ENCODE measurements at places on chromosomes 7 and 10.
A peak's percentile ranks its signal among the peaks of the same experiment; 100 is the strongest.

- DNase-seq, result no peak
These were observed 4.5 kb downstream of the GRID1 start for GRCh38 chr10:86362129-86362527.

DNA sequence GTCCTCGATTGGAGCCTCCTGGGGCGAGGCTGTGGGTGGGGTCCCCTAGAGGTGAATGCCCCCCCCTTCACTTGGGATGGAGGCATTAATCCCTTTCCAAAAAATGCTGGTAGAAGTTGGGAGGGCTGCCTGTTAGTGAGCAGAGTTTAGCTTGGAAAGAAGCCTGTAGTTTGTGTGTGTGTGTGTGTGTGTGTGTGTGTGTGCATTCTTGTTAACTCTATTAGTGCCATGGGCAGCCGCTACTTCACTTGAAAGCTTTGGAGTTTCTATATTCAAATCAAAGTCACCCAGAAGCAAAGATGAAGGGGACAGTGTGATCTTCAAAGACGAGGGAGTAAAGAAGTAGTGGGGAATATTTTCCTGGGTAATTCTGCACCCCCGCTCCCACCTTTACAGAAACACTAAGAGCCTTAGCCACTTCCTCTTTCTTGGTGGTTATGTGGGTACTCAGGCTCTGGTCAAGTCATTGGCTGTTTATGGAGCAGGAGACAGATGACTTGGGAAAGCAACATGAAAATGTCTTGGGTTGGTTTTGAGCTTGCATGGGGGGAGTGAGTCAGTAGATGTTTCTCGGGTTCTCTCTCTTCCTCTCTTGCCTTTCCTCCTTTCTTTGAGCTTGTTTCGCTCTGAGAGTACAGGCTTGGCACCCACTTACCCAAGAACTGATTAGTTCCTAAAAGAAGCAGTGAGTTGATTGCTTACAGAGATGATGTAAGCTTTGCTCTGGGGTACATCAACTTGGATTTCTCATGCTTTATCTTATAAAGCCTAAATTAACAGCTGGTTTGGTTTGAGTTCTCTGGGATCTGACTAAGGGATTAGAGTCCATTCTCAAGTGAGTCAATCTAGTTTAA, 35.9 kb downstream of the TCF7L2 start:
- DNase-seq, result no peak

DNA sequence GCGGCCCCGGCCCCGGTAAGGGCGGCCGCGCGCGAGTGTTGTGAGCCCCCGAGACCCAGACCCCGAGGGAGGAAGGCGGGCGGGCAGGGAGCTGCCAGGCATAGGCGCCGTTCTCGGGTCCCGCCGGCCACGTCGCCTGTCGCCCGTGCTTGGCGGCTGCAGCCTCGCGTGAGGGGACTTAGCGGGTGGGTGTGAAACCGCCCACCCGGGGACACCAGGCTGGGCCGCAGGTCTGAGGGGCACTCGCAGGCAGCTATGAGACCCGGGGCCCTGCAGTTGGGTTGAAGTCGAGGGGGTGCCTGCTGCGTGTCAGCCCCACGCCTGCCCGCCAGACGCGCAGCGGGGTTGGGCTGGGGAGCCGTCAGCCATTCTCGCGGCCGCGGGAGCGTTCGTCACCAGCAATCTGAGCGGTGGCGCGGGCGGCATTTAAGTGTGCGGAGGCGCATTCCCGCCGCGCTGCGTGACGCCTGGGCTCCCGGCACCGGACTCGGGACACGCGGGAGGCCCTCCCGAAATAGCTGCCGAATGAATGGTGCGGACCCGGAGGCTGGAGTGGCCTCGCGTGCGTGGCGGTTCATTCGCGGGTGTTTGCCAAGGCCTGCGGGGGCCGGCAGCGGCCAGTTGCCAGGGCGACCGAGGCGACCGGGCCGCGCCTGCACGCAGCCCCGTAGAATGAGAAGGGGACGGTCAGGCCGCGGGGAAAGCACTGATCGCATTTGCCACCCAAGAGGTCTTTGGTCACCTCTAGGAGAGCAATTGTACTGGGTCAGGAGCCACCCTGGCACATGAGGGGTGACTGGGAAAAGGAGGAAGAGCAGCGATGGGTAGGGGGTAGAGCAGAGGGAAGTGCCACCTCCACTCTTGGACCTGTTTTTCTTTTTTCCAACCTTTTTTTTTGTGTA, 750 bp downstream of the ZNF398 start:
- peak; percentile 24 for DNase-seq

GRCh38 chr10:5933909-5934546, 43.3 kb downstream of the IL15RA start:
- no peak for DNase-seq

DNA sequence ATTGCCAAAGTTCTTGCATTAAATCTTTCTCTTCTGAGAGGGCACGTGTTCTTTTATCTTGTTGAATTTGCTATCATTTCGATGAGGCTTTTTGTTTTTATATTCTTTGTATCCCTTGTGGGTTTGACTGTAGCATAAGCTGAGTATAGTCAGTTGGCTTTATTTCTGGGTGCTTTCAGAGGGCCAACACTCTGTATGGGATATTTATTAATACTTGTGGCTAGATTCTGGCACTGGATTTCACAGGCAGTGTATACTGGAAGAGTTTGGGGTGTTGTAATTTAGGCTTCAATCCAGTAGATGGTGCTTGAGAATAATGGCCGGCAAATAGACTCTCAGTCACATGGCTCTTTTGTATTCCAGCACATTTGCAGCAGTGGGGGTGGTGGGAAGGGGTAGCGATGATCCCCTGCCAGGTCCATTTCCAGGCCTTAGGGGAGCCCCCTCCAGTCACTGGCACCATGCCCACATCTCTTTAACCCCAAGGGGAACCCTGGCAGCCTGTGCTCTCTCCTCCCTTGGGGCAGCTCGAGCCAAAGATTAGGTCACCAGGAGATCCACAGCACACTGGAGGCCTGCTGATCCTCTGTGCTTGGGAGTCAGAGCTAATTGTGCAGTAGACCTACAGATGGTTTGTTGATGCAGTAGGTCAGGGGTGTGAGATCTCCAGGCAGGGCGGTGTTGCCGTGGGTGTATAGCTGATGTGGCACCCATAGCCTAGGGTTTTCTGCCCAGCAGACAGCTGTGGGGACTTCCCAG, 81.8 kb downstream of the PTPN20 start:
- no peak for DNase-seq

DNA sequence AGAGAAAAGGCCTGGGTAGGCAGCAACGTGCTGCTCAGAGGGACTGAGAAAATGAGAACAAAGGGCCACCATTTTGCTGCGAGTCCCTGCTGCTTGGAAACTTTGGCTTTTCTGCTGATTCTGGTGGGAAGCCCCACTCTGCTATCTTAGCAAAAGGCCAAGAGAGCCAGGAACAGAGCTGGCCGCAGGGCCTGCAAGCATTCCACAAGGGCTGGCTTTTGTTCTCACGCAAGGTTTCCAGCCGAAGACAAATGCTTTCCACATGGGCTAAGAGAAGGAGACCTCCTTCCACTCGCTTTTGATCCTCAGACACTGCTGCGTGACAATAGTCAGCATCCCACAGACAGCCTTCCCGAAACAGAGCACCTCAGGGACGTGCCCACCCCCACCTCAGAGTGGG, 163.1 kb downstream of the ARHGAP12 start:
- no peak for DNase-seq

GRCh38 chr10:67088036-67088435, 162.2 kb downstream of the LRRTM3 start:
- DNase-seq, result no peak

DNA sequence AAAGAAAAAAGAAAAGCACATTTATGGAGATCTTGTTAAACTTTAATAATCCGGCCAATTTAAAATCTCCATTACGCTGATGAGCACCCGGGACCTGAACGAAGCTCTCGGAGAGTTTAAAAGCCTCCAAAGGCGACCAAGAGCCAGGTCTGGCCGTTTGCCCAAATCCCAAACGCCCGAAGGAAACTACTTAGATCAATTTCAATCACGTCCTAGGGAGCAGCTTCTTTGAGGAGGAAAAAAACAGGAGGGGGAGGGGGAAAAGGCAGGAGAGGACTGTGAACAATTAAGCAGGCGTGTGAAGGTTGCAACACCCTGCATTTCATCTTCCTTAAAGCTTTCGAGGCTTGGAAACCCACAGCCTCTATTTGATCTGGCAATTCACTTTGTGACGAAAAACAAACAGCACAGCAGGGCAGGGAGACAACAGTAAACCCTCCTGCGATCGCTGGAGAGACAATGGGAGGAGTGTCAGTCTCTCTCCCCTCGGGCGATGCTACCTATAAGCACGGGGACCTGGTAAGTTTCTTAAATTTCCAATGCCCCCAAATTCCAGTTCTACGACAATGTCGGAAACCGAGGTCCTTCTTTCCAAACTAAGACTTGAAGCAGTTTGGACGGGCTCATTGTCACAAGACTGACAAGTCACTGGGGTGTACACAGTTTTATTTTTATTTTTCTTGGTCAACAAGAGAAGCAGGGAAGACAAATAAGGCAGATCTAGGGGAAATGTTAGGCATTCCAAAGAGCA, 1.2 kb downstream of the KLF6 start:
- no peak for DNase-seq

DNA sequence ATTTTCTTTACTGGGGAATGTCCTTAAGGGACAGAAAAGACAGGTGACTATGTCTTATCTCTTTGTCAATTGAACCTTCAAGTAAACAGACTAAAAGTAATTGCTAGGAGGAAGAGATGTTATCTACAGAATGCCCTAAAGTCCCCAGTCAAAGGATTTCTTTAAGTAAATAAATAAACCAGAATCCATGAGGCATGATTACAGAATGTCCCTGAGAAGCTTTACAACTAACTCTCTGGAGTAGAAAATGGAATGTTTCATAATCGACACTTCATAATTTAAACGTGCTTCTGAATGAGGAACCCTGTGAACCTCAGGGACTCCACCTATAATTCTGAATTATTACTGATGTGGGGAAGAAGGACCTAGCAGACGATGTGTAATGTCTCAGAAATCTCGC, 187.9 kb upstream of the IMMP2L start:
- DNase-seq, result no peak

DNA sequence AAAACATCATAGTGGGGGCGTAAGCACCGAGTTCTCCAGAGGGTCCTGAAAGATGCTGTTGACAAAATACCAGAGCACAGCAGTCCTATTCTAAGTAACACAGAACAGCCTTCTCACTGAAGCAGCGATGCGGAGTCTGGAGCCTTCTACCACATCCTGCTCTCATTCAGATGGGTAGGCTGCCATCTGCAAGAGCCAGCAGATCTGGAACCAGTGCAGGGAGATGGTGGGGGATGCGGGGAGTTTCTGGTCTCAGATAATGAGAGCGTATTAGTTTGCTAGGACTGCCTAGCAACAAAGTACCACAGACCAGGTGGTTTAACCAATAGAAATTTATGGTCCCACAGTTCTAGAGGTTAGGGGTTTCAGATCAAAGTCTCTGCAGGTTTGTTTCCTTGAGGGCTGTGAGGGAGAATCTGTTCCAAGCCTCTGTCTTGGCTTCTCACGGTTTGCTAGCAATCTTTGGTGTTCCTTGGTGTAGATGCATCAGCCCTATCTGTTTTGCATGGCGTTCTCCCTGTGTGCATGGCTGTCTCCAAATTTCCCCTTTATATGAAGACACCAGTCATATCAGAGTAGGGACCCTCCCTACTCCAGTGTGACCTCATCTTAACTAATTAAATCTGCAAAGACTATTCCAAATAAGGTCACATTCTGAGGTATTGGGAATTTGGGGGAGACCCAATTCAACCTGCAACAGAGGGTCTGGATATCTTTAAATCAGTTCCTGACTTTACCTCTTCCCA, 52.0 kb upstream of the STEAP1B start:
- no peak for DNase-seq

GRCh38 chr7:22729180-22729825, 2.3 kb downstream of the IL6 start:
- no peak for DNase-seq

GRCh38 chr7:8423057-8423456, 10.4 kb upstream of the NXPH1 start:
- DNase-seq, result no peak

GRCh38 chr7:131538071-131538812, 18.2 kb downstream of the PODXL start:
- DNase-seq, result no peak
